ENCODE measurements at places on chromosomes 11 and 22.

DNA sequence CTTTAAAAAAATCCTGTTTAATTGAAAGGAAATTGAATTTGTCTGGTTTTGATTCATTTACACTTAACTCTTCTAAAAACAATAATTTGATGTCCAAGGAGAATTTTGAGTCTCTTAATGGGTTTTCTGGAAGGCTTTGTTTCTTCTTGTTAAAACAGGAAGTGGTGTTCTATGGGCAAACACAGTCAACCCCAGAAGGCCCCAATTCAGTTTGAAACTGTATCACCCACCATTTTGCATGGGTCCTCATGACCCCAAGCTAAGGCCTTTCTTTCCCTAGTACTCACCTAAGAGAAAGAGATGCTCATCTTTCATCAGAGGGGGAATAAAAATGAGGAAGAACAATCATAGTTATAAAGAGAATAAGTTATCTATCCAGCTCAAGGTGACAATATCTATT lies 10.6 kb downstream of the FLI1 start:
- no peak for DNase-seq
- H3K4me1 ChIP-seq: peaks cover 15% of the 10 kb centered on the region
- H3K27ac ChIP-seq: peak overlapping the region; percentile 7

DNA sequence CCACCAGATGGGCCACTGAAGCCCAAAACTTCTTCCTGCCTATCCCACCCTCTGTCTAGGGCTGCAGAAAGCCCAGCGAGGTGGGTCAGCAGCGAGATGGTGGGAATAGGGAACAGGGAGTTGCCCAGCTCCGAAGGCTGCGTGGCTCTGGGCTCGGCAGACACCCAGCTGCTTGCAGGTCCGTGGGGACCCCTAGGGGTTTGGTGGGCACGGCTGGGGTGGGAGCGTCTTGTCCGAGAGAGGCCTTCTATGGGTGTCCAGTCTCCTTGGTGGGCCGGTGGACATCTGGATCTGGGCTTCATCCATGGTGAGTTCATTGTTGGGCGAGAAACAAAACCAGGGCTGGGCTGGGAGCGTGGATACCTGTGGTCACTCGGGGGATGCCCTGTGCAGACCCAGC lies 1211.0 kb downstream of the BRD1 start:
- H3K4me3 ChIP-seq: no peak overlapping the region
- H3K36me3 ChIP-seq: no peaks in the 10 kb centered on the region
- no peak overlapping the region for H3K27ac ChIP-seq
- DNase-seq: no peak
- H3K27me3 ChIP-seq: peaks cover 4% of the 10 kb centered on the region
- no peaks in the 10 kb centered on the region for H3K4me1 ChIP-seq

DNA sequence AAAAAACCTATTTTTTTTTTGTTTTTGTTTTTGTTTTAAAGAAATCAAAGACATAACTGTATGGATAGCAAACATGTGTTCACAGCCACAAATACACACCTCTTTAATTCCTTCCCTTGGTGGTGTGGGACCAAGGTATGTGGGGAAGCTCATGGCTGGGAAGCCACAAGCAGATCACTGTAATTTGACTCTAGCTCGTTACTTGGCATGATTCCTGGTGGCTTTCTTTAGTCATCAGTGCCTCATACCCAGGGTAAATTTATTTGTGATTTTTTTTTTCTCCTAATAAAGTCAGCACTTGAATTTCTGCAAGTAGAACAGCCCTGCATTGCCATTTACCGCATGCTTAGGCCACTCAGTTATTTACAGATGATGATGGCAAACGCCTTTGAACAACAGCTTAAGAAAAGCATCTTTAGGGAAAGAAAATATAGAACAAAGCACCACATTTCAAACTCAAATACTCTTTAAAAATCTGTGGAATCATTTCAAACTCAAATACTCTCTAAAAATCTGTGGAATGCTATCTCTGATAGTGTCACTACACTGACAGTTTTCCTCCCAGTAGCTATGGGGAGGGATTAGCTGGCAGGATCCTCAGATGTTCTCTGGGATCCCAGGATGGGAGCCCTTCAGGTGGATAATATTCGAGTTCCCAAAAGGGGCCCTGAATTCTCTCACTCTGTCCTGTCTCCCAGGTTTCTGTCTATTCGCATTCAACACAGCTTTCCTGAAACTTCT lies 687.2 kb downstream of the OPCML start:
- no peaks in the 10 kb centered on the region for H3K27me3 ChIP-seq
- no peaks in the 10 kb centered on the region for H3K4me1 ChIP-seq
- H3K27ac ChIP-seq: no peak overlapping the region
- no peak for DNase-seq
- no peaks in the 10 kb centered on the region for H3K36me3 ChIP-seq
- H3K4me3 ChIP-seq: no peak overlapping the region

DNA sequence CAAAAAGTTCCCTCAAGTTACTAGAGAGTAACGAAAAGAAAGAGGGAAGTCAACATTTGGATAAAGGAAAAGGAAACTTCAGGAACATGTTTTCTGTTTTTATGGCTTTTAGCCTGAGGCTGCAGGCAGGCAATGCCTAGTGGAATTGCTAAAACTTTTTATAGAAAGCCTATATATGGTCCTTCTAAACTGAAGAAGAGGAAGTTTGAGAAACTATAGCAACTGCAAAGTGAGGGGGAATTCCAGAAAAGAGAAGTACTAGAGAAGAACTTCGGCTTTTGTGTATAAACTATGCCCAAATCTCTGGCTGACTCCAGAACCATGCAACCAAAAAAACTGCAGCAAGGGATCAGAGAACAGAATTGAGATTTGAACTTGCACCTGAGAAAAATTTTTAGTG lies 74.3 kb upstream of the ARHGAP42 start:
- H3K27me3 ChIP-seq: no peaks in the 10 kb centered on the region
- DNase-seq: no peak
- no peak overlapping the region for H3K27ac ChIP-seq
- H3K36me3 ChIP-seq: no peaks in the 10 kb centered on the region
- H3K4me3 ChIP-seq: no peak overlapping the region

- no peak within 1 kb of the TSS for H3K4me3 ChIP-seq
- H3K27ac ChIP-seq: no peak within 1 kb of the TSS
- H3K27me3 ChIP-seq: no peaks in the 10 kb centered on the region
- H3K36me3 ChIP-seq: no peaks in the 10 kb centered on the region
- no peak for DNase-seq
Observed at GRCh38 chr11:65058419-65059054, at the start of gene NAALADL1. NAALADL1 (minus strand) TSS chr11:65058553; CDS start chr11:65058521, 32 bp downstream.

DNA sequence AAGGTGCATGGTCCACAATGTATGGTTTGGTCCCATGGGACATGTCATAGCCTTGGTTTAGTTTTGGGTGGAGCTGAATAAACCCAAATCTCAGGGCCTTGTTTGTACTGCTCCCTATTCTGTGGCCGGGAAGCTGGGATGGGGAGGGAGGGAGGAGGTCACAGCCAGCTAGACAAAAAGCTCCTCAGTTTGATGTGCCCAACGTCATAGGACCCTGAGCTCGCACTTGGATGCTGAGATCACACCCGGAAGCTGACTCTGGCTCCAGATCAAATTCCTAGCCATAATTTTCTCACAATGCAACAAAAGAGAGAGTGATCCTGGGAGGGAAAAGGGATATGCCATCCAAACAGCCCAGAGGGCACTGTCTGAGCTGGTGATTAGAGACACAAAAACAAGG lies 1.5 kb downstream of the HSPB2 start:
- DNase-seq: peak; percentile 75
- H3K27ac ChIP-seq: peak overlapping the region; percentile 93
- H3K4me1 ChIP-seq: peaks cover 14% of the 10 kb centered on the region
- no peaks in the 10 kb centered on the region for H3K27me3 ChIP-seq

- DNase-seq: peak; percentile 42
- H3K27me3 ChIP-seq: no peaks in the 10 kb centered on the region
- H3K4me1 ChIP-seq: peaks cover 60% of the 10 kb centered on the region
Observed at GRCh38 chr22:19943082-19944026, 1.7 kb upstream of the TXNRD2 start.

- no peaks in the 10 kb centered on the region for H3K36me3 ChIP-seq
- no peak for DNase-seq
- no peaks in the 10 kb centered on the region for H3K4me1 ChIP-seq
- H3K27me3 ChIP-seq: no peaks in the 10 kb centered on the region
- no peak overlapping the region for H3K27ac ChIP-seq
- H3K4me3 ChIP-seq: no peak overlapping the region
Observed at GRCh38 chr11:8415195-8415594, 151.5 kb upstream of the LMO1 start.

- peak; percentile 21 for DNase-seq
- no peak overlapping the region for H3K27ac ChIP-seq
- H3K4me1 ChIP-seq: peaks cover 30% of the 10 kb centered on the region
- no peak overlapping the region for H3K4me3 ChIP-seq
- H3K27me3 ChIP-seq: no peaks in the 10 kb centered on the region
Observed at GRCh38 chr22:23067023-23067650, 3.2 kb upstream of the GNAZ start.

- no peak for DNase-seq
- H3K36me3 ChIP-seq: no peaks in the 10 kb centered on the region
- no peaks in the 10 kb centered on the region for H3K4me1 ChIP-seq
- no peaks in the 10 kb centered on the region for H3K27me3 ChIP-seq
- H3K27ac ChIP-seq: no peak overlapping the region
Observed at GRCh38 chr11:10067629-10068300, 226.3 kb downstream of the SBF2 start.

DNA sequence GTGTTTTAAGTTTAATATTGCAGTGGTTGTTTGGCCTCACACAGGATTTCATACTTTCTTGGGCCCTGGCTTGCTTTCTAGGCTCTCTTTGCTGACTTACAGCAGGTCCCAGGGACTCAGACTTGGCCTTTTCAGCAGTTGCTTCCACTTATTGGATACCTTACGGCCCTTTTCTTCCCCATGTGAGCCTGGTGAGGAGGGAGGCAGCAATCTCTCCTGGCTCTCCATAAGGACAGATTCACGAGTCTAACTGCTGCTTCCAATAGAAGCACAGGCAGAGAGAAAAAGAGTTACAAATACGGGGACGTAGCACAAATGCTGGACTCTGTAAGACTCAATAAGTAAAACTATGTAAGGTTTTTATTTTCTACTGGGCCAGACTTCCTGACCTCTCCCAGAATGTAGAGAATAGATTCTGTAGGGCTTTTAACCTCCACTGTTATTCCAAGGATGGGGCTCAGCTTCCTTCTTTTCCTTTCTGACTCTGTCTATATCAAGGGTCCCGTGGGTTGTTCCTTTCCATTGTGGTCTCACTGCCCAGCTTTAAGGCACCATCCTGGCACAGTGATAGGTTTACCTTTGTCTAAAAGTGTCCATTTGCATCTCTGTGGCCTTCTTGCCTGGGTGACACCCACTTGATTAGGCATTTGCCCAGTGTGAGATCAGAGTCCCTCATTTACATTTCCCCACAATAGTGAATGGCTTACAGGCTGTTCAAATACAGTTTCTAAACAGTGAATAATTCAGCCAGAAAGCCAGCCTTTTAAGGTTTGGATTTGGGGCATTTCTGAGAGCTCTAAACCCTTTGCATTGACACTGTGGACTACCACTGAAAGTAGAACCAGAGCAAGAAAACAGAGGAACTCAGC lies 92.8 kb downstream of the RASSF10 start:
- H3K4me1 ChIP-seq: peaks cover 6% of the 10 kb centered on the region
- H3K27me3 ChIP-seq: no peaks in the 10 kb centered on the region
- no peaks in the 10 kb centered on the region for H3K36me3 ChIP-seq
- no peak for DNase-seq

DNA sequence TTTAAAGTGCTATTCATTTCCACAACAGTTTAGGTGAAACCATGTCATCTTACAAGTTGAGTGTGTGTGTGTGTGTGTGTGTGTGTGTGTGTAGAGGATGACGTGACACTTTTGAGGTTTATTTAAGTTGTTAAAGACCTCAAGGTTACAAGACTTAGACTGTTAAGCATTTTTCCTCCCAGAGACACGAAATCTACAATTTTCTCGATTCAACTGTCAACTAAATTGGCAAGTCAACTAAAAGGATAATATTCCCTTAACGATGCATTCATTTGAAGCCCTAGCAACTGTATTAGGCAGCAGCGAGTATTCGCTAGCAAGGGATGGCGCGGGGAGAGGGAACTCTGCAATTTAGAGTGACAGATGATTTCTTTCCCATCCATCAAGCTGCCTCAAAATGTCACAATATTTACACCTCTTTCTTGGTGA lies 17.6 kb upstream of the BDNF start:
- peak overlapping the region; percentile 49 for H3K4me3 ChIP-seq
- no peak overlapping the region for H3K27ac ChIP-seq
- no peak for DNase-seq
- H3K36me3 ChIP-seq: no peaks in the 10 kb centered on the region

DNA sequence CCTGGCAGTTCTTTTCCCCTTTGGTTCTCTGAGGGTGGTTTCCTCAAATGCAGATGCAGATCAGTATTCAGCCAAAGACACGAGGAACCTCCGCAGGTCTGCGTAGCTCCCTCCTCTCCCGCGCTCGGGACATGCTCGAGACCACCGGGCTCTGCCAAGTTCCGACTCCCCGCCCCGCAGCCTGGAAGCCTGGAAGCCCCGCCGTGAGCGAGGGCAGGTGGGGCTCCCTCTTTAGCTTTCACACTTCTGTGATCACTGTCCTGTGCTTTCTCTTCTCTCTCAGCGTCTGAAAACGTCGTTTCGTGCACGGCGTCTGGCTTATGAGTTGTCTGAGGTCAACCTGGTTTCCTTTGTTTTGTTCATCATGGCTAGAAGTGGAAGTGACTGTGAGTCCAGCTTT lies 26.6 kb downstream of the ZBED4 start:
- no peaks in the 10 kb centered on the region for H3K4me1 ChIP-seq
- H3K27ac ChIP-seq: no peak overlapping the region
- H3K36me3 ChIP-seq: peaks cover 26% of the 10 kb centered on the region

- no peak overlapping the region for H3K27ac ChIP-seq
- no peaks in the 10 kb centered on the region for H3K36me3 ChIP-seq
- peaks cover 10% of the 10 kb centered on the region for H3K27me3 ChIP-seq
- H3K4me1 ChIP-seq: no peaks in the 10 kb centered on the region
Observed at GRCh38 chr11:64608046-64608445, 17.0 kb downstream of the SLC22A12 start.

- no peaks in the 10 kb centered on the region for H3K27me3 ChIP-seq
- H3K36me3 ChIP-seq: no peaks in the 10 kb centered on the region
- no peak overlapping the region for H3K4me3 ChIP-seq
- H3K4me1 ChIP-seq: peaks cover 8% of the 10 kb centered on the region
Observed at GRCh38 chr11:15730995-15731385, 616.3 kb downstream of the INSC start.

GRCh38 chr11:40227730-40228129 lies 1231.7 kb downstream of the LRRC4C start:
- H3K36me3 ChIP-seq: no peaks in the 10 kb centered on the region
- H3K27ac ChIP-seq: no peak overlapping the region
